ENCODE measurements at places on chromosomes 2 and 18.

DNA sequence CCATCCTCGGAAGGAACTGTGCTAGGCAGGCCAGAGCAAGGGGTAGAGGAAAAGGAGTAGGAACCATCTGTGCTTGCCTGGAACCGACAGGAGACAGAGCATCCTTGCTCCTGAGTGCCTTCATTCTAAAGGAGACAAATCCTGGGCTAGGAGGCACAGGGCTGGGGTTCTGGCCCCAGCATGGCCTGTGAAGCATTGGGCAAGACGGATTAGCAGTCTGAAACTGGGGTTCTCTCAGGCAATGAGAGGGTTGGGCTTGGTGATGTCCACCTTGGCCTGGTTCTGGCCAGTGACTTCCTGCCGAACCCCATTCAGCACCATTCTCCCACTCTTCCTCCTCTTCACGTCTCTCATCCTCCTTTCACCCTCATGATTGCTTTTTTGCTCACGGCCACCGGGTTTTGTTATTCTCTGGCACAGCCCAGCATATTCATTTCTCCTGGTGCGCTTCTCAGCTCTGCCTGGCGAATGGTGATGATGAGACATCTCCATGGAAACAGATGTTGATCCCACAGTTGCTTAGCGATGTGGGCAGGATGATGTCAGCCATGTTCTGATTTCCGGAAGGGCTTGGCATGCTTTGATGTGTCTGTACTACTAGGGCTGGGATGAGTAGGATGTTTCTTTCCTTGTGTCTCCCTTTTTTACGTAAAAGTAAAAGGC is 127.7 kb downstream of the CAPN13 start:
- DNase-seq, result no peak

DNA sequence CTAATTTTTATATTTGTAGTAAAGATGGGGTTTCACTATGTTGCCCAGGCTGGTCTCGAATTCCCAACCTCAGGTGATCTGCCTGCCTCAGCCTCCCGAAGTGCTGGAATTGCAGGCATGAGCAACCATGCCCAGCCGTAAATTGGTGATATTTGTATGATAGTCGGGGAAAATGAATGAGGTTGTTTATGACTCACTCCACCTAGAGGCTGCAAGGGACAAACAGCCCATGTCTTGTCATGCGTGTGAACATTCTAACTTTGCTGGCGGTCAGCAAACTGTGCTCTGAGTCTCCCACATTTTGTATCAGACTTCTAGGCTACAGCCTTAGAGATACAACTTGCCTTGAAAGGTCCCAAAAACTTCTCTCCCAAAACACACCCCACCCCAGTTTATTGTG is 133.5 kb upstream of the DTNA start:
- DNase-seq, result no peak

DNA sequence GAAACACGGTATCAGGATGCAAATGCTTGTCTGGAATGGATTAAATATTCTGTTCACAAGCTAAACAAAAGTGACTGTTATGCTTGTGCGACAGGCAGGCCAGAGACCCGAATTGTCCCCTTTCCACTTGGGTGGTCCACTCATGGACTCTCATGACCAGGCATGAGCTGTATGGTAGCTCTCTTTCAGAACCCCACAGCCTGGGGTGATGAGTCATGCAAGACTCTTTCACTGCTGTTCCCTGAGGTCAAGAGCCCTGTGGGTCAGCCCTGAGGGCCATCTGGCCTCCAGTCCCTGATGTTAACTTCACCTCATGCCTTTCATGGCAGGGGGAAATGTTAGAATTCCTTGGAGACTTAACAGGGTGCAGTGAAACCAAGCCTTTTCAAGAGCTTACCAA is 13.7 kb upstream of the SAP130 start:
- no peak for DNase-seq

GRCh38 chr18:45976566-45976965 is 9.4 kb upstream of the EPG5 start:
- DNase-seq, result no peak

GRCh38 chr2:205719847-205720246 is 37.5 kb downstream of the NRP2 start:
- no peak for DNase-seq

GRCh38 chr18:29188760-29189159 is 1011.8 kb upstream of the CDH2 start:
- DNase-seq, result no peak

DNA sequence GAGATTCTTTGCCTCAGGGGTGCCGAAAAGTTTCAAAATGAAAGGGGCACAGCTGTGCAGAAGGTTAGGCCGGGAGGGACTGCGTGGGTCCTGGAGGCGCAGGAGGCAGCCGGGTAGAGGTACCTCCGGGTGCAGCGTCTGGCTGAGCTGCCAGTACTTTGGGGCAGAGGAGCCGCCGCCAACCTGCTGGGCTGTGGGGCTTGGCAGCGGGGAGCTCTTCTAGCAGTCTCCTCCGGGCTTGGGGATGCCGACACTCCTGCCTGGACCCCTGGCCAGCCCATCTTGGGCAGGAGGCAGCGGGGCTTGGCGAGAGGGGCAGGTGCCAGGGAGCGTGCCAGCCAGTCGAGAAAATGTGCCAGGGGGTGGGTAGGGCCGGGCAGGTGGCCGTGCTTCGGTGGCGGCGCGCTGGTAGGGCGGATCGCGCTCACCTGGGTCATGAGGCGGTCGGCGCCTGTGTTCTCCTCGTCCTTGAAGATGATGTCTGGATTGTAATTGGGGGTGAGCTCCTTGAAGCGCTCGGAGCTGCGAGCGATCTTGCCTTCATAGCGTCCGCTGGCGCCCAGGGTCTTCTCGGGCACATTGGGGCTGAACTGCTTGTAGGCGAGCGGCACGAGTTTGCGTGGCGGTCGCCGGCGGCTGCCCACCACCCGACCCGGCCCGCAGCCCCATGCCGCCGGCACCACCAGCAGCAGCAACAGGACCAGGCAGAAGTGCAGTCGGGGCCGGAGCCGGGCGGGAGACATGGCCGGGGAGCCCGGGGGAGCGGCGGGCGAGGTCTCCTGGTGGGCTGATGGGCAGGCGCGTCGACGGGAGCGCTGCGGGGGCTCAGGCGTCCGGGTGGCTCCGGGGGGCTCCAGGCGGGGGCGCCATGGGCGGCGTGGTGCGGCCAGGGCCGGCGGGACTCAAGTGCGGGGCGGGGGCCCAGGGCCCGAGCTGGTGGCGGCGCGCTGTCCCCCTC is 717 bp downstream of the IHH start:
- DNase-seq, result no peak

DNA sequence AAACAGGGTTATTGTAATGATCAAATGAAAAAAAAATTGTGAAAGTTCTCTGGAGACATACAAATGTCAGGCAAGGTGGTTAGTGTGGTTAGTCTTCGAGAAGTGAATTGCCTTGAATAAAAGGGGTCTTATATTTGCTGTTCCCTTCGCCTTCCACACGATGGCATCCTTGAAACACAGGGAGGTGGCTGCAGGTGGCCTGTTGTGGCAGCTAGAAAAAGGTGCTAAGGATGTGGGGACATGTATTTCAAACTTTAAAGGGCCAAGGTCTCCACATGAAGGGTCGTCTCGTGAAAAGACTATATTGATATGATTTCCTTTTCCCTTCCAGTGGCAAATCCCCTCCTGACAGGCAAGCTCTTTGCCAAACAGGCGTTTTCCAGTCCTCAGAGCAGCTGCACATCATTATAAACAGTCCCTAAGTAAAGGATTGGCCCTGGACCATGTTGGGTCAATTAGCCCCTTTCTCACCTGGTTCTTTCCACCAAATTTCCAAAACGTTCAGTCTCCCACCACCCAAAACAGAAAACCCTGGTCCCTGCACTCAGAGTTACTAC is 68.5 kb downstream of the COPS8 start:
- no peak for DNase-seq

DNA sequence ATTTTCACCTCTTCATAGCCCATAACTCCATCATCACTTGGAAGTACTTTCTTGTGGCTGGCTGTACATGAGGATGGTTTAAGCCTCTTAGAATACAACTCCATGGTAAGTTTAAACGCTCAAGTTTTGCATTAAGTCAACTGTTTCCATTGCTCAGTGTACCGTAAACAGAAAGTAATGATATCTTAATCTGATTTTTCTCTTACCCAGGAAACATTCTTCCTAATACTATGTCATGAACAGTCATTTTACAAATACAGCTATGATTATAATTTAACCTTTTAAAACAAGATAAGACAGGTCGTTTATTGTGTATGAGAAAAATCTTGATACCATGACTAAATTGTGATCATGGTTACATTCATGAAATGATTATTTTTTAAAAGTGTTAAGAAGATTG is 11.6 kb upstream of the DYNC2LI1 start:
- no peak for DNase-seq

- DNase-seq, result no peak
Observed at GRCh38 chr2:196481324-196481697, 158.2 kb upstream of the CCDC150 start.

DNA sequence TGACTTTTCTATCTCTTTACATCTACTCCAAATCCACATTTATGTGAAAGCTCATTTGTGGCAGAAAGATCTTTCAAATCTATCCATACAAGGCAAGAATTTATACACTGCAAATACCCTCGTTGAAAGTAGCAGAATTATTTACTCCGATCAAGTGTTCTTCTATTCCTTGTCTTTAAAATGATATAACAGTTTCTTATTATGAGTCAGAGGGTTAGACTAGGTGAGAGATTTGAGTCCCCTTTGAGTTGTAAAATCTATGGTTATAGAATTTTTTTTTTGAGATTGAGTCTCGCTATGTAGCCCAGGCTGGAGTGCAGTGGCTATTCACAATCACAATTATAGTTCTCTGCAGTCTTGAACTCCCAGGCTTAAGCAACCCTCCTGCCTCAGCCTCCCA is 5.6 kb upstream of the GREB1 start:
- DNase-seq, result no peak

DNA sequence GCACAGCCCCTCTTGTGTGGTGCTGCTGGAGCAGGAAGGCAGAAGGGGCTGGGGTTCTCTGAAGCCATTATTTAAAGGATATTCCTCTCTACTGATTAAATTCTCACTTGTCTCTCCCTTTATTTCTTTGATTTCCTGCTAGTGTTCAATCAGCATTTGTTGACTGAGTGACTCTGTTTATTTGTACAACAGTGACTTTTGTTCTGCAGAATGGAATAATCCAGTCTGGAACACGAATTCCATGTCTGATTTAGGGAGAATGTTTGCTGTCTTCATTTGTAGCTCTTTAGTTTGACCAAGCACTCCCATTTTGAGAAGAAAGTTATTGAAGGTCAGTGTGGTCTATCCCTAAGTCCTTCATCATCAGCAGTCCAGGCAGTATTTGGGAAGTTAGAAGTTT is 141.2 kb downstream of the SETBP1 start:
- DNase-seq, result no peak

GRCh38 chr2:96637385-96638143 is 548 bp downstream of the KANSL3 start:
- DNase-seq, result peak; percentile 85

DNA sequence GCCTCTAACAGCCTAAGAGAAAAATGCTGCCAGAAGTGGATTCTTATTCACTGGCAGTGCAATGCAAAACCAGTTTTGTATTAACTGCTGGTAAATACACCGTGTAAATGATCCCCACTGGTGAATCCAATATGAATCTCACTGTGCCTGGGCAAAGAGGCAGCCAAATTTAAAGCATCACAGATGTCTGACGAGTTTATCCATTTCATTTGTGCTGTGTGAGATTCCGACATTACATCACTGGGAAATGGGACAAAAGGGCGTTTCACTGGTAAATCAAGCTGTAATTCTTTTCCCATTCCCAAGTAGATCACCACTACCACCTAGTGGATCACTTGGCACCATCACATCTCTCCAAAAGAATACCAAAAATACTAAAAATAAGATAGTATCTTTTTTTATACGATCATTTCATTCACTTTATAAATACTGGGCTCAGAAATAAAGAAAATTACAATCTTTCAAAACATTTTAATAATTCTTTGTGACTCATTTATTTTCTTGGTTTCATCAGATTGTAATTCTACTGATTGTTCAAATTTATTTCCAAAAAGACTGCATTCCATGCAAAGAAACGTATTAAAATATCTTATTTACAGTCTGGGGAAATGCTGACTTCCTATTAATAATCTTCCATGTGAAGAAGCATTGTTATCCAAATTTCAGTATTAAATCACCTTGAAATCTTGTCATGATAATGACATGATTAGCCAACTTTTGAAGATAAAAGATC is 125.6 kb downstream of the GRB14 start:
- DNase-seq, result no peak

GRCh38 chr2:50221106-50221505 is 810.8 kb downstream of the NRXN1 start:
- no peak for DNase-seq

DNA sequence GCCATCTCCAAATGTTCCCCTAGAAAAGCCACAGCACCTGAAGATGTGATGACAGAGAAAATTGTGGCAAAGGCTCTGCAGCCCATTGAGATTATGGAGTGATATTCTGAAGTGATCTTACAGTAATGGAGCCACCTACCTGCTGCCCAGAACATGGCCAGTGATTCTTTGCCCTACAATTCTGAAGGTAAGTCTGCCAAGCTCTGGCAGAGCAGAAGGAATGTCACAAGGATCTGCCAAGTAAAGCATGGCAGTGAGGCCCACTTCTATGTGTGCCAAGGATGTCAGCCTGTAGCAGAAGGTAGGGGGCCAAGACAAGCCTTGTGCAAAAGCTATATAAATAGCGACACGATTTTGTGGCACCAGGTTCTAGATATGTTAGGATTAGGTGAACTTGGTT is 155.1 kb downstream of the RND3 start:
- no peak for DNase-seq

- DNase-seq, result no peak
Observed at GRCh38 chr18:48033790-48034650, 103.6 kb upstream of the SMAD2 start.

GRCh38 chr2:71071681-71072398 is 3.4 kb downstream of the NAGK start:
- DNase-seq, result no peak

- no peak for DNase-seq
Observed at GRCh38 chr2:160533482-160533881, 39.9 kb upstream of the RBMS1 start.

- no peak for DNase-seq
Observed at GRCh38 chr2:23745726-23746105, 181.2 kb downstream of the ATAD2B start.

GRCh38 chr2:108632332-108633160 is 86.7 kb upstream of the RANBP2 start:
- DNase-seq, result no peak

DNA sequence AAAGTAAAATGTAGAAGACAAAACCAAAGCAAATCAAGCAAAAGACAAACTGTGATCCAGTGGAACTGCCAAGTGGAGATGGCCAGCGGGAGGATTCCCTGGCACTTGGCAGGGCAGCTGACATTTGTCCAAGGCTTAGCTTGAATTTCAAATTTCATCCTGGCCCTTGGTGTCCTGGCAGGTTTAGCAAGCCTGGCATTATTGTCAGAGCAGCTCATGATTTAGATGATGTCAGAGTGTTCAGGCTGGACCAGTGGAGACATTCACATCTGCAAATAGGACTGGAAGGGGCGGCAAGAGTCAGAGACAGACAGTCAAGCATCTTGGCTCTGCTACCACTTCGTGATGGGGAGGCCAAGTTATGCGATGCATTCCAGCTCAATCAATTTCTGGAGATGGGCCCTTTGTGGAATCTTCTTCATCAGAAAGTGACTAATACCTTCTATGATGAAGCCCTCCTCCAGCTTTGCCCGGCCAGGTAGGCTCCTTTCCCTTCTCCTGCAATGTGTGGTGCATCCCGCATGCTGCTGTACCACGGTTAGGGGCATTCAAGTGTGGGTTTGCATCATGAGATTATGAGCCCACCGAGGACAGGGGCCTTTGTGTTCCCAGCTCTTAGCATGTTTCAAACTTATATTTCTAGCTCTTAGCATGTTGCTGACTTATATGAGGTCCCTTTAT is 199.7 kb downstream of the ANKRD30B start:
- no peak for DNase-seq

- no peak for DNase-seq
Observed at GRCh38 chr2:51758081-51758480, 726.1 kb upstream of the NRXN1 start.

GRCh38 chr2:109686921-109687320 is 72.8 kb downstream of the SOWAHC start:
- DNase-seq, result no peak
